ENCODE measurements at places on chromosomes 4 and X.

GRCh38 chr4:23747281-23747735 lies 142.5 kb downstream of the PPARGC1A start:
- no peak for DNase-seq

- DNase-seq: no peak
These were observed 68.2 kb upstream of the TMEM33 start for GRCh38 chr4:41866799-41867677.

GRCh38 chr4:141047228-141047884 lies 85.9 kb downstream of the RNF150 start:
- no peak for DNase-seq

- DNase-seq: no peak
These were observed 7.8 kb upstream of the NUP54 start for GRCh38 chr4:76155979-76156378.

- no peak for DNase-seq
These were observed 82.9 kb downstream of the NYX start for GRCh38 chrX:41530085-41530484.

- no peak for DNase-seq
These were observed 22.7 kb upstream of the GPR50 start for GRCh38 chrX:151153667-151154066.

- DNase-seq: no peak
These were observed 22.2 kb downstream of the KANTR start for GRCh38 chrX:53116101-53116500.

- no peak for DNase-seq
These were observed 60.2 kb upstream of the PNPLA4 start for GRCh38 chrX:7987160-7988012.

GRCh38 chr4:6987588-6987961 lies 55.6 kb upstream of the TADA2B start:
- no peak for DNase-seq

- no peak for DNase-seq
These were observed 38.3 kb downstream of the SEC24D start for GRCh38 chr4:118797558-118798142.

- DNase-seq: no peak
These were observed 61.1 kb upstream of the RBMX start for GRCh38 chrX:136941396-136942337.

- no peak for DNase-seq
These were observed 247.9 kb upstream of the POF1B start for GRCh38 chrX:85627363-85627762.

GRCh38 chr4:3880615-3881120 lies 114.5 kb downstream of the ADRA2C start:
- no peak for DNase-seq

DNA sequence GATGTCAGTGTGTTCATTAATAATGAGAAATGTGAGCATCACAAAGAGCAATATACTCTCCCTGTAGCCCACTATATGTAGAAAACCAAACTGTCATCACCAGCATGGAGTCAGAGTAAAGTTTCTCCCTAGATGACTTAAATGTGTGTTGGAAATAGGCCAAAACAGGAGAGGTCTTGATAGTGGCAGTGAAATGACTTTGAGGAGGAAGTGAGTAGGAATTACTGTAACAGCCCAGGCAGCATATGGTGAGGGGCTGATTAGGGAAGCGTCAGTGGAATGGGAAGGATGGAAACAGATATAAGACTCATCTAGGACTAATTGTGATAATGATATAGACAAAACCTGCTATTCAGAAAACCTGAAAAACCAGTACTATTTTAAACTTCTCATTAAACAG lies 83.9 kb downstream of the ATXN3L start:
- no peak for DNase-seq

DNA sequence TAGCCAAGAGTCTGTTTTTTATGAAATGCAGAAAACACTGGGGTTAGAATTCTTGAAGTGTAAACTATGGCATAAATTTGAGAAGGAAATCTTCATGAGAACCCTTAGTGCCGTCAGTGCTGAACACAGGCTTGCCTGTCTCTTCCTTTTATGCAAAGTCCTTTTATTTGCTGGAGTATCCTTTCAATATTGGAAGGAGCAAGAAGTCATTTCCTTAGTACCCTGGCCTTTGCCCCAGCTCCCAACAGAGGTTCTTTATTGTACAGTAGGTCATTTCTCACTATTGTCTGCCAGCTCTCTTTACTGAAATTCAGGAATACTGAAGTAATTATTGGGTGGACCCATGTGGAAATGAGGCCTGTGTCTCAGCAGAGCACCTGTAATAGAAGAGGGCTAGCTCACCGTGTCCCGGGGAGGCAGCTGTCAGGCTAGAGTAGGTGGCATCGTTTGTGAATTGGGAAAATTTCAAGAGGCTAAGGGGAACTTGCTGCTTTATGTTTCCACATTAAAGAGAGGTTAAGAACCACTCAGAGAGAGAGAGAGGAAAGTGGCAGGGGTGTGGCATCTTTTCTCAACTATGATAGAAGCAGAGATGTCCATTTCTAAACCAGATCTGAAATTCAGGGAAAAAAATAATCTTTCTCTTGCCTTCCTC lies 8.7 kb downstream of the FHDC1 start:
- no peak for DNase-seq

- no peak for DNase-seq
These were observed 66.7 kb downstream of the COQ2 start for GRCh38 chr4:83217721-83218522.

DNA sequence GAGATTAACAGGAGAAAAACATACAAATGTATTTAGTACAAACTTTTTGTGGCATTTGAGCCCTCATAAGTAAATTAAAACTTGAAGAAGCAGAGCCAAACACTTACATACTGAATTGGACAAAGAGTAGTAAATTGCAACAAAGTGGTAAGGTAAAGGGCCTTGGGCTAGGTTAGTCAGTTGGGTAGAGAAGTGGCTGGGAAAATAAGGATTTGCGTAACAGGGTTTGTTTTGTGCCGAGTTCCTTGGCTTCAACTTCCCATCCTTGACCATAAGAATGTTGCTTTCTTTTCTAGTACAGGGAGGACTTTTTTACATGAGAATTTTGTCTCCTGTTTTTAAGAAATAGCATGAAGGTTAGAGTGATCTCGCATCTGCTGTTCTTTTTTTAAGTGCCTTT lies 33.3 kb upstream of the DSPP start:
- DNase-seq: no peak

- DNase-seq: no peak
These were observed 238.1 kb upstream of the PPP1R2C start for GRCh38 chrX:43016021-43016420.

DNA sequence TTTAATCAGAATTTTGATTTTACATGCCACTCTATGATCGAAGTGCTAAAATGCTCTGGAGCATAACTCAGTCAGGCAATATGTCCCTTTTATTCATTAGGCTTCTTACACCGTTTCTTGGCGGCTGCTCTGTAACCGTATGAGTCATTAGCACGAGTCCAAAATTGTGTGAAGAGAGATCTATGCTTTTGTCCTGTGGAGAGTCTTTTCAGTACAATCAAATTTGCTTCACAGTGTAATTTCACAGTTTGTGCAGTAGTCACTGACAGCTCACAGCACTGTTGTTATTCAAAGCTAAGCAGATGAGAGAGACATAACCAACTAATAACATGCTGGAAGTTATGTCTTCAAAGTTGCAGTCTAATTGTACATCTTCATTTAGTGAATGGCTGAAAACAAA lies 167.8 kb downstream of the PCDH10 start:
- DNase-seq: no peak

- DNase-seq: no peak
These were observed 75.3 kb downstream of the PPARGC1A start for GRCh38 chr4:23814587-23814986.

GRCh38 chrX:15848576-15848975 lies 6.0 kb downstream of the AP1S2 start:
- DNase-seq: no peak

- DNase-seq: no peak
These were observed 48.9 kb downstream of the PDLIM5 start for GRCh38 chr4:94500685-94501084.

DNA sequence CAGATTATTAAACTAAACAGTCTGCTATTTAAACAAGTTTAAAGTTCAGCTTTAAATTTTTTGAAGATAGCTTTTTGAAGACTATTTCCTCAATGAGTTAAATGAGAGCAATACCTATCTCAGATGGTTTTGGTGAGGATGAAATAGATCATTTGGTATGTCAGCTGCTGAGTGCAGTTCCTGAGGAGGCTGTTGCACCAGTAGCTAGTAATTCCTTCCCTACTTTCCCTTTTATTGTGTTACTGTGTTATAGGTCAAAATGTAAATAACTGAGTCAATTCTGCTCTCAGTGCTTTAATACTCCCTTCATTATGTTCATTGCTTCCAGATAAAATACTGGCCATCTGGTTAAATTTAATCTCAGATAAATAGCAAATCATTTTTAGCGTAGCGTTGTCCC lies 48.6 kb downstream of the BMPR1B start:
- DNase-seq: no peak

GRCh38 chr4:124964251-124964650 lies 251.7 kb upstream of the ANKRD50 start:
- DNase-seq: no peak

DNA sequence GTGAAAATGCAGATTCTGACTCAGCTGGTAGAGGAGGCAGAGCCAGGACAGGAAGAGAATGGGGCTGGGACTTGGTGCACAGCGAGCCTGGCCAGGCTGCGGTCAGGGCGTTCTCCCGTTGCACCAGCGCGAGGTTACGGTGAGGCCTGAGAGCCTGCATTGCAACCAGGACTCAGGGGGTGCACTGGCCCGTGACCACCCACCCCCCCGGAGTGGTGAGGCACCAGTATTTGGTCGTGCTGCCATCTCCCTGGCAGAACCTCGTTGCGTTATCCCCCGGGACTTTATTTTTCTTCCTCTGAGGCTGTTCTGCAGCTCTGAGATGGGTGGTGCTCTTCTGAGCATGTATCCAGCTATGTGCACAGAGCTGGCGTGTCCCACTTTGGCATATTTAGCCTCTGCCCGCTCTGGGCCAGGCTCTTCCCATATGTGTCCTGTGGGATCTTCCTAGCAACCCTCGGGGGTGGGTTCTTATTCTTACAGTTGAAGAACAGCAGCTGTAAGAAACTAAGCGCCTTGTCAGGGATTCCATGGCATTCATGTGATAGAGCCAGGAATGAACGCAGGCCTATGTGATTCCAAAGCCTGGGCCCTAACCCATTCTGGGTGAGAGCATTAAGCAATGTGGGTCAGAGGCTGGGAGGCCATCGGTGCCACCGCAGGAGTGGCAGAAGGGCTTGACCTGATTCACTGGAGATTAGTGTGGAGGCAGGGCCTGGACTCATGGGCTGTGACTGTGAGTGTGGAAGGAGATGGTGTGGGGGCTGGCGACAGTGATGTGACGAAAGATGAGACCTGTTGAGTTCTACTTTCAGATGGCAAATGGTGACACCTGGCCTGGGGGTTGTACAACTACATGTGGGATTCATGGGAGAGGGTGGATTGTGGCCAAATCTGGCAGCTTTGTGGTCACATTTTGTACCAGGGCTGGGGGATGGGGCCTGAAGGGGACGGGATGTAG lies 3.1 kb downstream of the TADA2B start:
- DNase-seq: no peak

- no peak for DNase-seq
These were observed 246.4 kb upstream of the TRAM1L1 start for GRCh38 chr4:117331817-117332216.

GRCh38 chrX:123607806-123608205 lies 125.0 kb downstream of the THOC2 start:
- DNase-seq: no peak

DNA sequence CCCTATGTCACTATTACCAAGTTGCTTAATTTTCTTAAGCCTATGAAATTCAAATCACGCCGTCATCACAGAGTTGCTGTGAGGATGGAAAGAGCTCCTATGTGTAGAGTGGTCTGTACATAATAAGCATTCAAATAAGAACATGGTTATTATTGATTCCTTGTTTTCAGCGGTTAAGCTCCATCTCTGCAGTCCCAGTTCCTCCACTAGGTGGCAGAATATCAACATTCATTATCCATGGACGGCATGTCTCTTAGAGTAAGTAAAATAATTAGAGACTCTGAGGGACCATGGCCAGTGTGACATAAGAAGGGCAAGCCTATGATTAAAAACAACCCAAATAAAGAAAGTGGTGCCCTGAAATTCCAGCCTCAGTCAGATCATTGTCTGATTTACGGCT lies 132.5 kb upstream of the NHS start:
- no peak for DNase-seq

GRCh38 chr4:152189451-152190179 lies 346.3 kb downstream of the FBXW7 start:
- DNase-seq: no peak

- DNase-seq: no peak
These were observed 141.7 kb upstream of the SCML1 start for GRCh38 chrX:17595456-17596035.

DNA sequence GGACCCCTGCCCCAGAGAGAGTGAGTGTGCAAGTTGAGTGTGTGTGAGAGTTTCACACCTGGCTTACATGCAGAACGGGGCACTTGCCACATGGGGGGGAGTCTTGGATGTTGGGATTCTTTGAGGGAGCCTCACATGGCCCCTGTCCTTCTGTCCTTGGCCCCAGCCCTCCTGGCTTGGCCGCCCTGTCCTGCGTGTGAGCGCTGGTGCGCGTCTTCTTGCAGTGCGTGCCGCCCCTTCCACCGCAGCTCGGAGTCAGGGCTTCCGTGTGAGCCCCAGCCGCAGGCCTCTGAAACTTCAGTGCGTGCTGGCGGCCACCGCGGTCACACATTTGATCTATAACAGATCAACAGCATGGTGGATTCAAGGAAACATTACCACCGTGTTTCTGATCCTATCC lies 30.1 kb upstream of the HGFAC start:
- DNase-seq: no peak

- no peak for DNase-seq
These were observed 226.3 kb upstream of the PPARGC1A start for GRCh38 chr4:24116107-24116506.

GRCh38 chr4:101104312-101105052 lies 242.8 kb downstream of the PPP3CA start:
- DNase-seq: no peak

DNA sequence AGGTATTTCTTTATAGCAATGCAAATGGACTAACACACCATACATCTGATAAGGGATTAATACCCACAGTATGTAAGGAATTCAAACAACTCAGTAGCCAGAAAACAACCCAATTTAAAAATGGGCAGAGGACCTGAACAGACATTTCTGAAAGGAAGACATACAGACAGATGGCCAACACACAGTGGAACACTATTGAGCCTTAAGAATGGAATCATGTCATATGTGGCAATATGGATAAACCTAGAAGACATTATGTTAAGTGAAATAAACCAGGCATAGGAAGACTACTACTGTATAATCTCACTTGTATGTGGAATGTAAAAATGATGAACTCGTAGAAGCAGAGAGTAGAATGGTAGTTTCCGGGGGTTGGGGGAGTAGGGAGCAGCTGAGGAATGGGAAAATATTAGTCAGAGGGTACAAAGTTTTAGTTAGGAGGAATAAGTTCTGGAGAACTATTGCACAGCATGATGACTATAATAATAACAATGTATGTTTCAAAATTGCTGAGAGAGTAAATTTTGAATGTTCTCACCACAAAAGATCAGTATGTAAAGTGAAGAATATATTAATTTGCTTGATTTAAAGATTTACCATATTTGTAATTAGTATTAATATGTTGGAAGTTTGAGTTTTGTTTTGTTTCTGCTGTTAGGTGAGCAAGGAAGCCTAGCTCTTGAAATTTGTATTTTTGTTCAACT lies 25.2 kb downstream of the WDR44 start:
- DNase-seq: no peak

- no peak for DNase-seq
These were observed 11.6 kb downstream of the ABCD1 start for GRCh38 chrX:153736071-153736820.

- DNase-seq: no peak
These were observed 22.1 kb upstream of the ADH7 start for GRCh38 chr4:99457270-99457669.
